ENCODE measurements at places on chromosomes 16 and 17.

GRCh38 chr16:30063893-30064728 lies 1.4 kb upstream of the ALDOA start:
- peak; percentile 52 for DNase-seq

GRCh38 chr17:31327534-31328159 lies 6.2 kb upstream of the EVI2A start:
- peak; percentile 95 for DNase-seq

DNA sequence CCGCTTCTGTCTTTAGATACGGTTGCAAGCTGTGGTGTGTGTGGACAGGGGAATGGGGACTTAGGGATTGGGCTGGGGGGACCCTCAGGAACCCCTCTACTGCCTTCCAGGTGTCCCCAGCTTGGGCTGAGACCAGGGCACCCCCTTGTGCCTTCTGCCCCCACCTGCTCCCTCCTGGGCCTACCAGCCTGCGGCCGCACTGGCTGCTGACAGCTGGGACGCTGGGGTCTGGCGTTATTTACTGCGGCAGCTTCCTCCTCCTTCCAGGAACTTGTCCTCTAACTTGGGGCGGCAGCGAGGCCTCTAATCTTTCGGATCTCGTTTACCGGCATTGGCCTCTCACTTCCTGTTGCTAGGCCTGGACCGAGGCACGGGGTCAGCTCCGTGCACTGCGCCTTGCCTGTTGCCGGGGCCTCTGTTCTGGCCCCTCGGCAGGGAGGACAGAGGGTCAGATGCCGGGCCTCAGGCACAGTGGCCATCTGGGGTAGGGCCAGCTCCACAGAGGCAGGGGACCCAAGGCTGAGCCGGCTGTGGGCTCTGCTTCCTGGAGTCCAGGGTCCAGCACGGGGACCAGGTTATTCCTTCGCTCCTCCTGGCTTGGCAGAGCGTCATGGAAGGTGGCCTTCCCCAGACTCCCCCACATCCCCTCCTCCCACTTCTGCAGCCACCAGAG lies 31.8 kb downstream of the TMEM235 start:
- DNase-seq, result no peak

DNA sequence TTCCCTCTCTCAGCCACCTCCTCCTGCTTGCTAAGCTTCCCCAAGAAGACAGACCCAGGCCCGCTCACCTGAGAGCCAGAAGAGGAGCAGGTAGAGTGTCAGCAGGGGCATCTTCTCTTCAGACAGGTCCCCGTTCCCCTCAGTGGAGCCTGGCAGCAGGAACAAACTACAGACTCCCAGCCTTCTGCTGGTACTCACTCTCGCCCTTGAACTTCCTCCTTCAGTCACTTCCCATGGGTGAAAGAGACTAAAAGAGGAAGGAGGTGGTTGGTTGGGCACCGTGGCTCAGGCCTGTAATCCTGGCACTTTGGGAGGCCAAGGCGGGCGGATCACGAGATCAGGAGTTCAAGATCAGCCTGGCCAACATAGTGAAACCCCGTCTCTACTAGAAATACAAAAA lies at the start of gene CD300LF:
CD300LF (minus strand) TSS at position 168 of the 400 bp plus-strand sequence; CDS start at position 111, 57 bp downstream.
- no peak for DNase-seq

DNA sequence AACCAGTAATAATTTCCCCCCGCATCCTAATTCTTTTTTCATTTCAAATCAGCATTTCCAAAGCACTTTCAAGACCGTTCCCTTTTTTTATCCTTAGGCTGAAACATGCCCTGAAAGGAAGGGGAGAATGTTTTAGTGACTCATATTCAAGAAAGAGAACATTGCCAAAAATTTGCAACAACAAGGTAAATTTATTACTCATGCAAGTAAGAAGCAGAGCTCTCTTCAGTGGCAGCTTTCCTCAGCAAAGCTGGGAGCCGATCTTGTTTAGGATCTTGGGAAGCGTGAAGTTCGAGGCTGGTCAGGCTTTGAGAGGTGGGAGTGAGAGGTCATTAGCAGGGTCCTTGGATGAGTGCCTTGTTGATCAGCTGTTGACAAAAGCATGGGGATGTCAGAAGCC lies 129.5 kb downstream of the PRKCA start:
- peak; percentile 92 for DNase-seq

- DNase-seq, result no peak
These were observed 55.2 kb downstream of the GAN start for GRCh38 chr16:81369888-81370504.

DNA sequence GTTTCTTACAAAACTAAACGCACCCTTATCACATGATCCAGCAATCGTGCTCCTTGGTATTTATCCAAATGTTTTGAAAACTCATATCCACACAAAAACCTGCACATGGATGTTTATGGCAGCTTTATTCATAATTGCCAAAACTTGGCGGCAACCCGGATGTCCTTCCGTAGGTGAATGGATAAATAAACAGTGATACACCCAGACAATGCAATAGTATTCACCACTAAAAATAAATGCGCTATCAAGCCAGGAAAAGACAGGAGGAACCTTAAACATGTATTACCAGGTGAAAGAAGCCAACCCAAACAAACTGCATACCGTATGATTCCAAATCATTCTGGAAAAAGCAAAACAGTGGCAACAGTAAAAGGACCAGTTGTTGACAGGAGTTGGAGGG lies 10.0 kb downstream of the SPATA32 start:
- DNase-seq, result no peak

DNA sequence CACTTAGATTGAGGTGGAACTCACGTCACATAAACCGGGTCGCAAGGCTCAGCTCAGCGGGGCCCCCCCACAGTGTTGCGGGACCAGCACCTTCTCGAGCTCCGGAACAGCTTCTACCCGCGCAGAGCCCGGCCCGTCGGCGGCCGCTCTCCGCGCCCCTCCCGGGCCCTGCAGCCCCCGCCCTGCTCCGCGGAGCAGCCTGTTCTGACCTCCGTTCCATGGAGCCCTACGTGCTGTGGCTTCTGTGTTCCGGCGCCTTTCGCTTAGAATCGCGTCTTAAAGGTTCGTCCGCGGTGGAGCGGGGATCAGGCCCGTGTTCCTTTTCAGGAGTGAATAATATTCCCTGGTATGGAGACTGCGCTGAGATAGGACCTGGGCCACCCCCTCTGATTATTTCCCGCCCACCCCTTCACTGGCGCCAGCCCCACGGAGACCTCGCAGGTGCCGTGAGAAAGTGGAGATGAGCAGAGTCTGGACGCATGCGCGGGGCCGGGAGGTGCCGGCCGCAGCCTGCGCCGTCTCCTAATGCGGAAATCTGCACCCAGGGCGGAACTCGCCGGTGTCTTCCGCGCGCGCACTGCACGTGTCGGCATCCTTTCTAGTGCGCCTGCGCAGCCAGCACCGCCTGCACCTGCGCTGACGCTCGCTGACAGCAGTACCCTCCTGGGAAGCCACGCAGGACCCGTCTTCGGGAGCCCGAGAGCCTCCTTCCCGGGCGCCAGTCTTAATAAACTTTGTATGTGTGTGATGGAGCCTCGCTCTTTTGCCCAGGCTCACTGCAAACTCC lies 30.9 kb downstream of the ZNF778 start:
- no peak for DNase-seq

GRCh38 chr17:80755650-80756405 lies 211.2 kb downstream of the RPTOR start:
- no peak for DNase-seq

- no peak for DNase-seq
These were observed 10.0 kb downstream of the LDHD start for GRCh38 chr16:75106351-75107274.

- DNase-seq, result peak; percentile 89
These were observed 24.0 kb downstream of the LIMD2 start for GRCh38 chr17:63675607-63676546.

DNA sequence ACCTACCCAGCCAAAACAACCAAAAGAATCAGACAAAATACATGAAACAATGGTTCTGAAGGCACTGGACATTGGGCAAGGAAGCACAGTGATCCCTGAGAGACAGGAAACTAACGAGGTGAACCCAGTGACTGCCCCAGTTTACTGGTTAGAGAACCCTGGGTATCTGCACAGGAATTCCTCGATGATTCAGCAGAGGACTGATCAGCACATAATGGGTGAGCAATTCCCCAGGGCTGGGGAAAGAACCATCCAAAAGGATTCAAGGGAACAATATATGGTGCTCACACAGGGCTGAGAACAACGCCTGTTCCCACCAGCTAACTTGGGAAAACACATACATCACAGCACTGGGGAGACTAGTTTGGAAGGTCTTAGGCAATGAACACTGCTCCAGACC lies 167.2 kb downstream of the PARN start:
- no peak for DNase-seq

DNA sequence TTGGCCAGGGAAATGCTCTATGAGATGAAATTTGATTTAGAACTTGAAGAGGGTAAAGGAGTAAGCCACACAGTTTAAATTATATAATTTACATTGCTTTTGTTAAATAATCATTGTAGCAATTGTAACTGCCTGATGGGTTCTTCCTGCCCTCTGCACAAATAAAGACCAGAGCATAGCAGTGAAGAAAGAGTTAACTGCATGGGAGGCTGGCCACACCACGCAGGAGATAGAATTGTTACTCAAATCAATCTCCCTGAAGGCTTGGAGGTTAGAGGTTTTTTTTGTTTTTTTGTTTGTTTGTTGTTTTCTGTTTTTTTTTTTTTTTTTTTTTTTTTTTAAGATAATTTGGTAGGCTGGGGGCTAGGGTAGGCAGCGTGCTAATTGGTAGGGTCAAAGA lies 467.0 kb upstream of the GOT2 start:
- no peak for DNase-seq

DNA sequence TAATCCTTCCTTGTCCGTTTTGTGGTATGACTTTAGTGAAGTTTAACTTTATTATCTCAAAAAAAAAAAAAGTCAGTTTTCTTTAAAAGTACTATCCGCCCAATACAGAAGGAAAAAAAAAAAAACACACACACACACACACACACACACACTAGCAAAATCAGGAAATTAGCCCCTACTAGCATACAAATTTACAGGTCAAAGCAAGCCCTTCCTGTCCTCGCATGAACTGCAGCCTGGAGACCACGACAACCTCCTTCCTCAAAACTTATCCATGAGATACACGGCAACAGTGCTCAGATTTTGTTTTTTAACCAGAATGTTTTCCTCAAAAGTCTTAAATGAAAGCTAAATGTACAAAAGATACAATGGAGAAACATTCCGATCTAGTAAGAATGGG lies 16.2 kb downstream of the NCOR1 start:
- no peak for DNase-seq

GRCh38 chr17:57035971-57036481 lies 49.0 kb upstream of the AKAP1 start:
- DNase-seq, result no peak

DNA sequence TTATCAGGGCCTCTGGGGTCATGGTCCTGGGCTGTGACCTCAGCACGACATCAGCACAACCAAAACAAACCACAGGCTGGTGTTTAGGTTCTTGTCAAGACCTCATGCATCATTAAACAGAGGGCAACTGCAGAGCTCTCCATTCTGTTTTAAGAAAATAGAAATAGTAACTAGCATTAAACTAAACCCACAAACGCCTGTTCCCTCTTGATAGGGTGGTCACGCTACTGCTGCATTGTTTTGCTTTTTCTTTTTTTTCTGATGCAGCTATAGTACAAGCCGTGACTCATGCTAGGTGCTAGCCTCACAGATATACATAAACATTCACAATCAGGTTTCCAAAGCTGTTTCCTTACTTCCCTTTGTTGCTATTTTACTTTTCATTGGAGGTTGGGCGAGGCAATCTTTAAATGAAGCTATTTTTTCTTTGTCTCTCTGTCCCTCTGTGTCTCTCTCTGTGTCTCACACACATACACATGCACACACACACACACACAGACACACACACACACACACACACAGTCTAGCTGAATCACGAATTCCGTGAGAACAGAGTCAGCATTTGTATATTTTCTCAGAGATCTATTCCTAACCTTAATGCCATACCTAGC lies 310.3 kb downstream of the CDH13 start:
- DNase-seq, result peak; percentile 85

DNA sequence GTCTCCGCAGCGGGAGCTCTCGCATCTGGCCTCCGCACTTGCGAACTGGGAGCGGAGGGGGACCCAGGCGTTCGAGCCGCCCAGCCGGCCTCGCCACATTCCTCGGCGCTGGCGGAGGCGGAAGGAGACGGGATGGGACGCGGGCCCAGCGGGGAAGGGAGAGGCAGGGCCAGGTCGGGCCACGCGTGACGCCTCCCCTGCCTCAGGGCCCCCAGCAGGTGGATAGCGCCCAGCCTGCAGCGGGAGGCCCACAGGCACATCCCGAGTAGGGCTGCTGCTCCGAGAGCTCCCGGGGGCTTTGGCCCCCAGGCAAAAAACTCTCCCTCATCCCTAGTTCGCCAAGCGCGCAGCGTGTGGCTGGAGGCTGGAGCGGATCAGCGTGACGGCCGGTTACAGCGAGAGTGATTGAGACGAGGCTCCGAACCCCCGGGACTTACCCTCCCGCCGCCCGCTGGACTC lies 800 bp downstream of the PLEKHH3 start:
- DNase-seq, result peak; percentile 50

DNA sequence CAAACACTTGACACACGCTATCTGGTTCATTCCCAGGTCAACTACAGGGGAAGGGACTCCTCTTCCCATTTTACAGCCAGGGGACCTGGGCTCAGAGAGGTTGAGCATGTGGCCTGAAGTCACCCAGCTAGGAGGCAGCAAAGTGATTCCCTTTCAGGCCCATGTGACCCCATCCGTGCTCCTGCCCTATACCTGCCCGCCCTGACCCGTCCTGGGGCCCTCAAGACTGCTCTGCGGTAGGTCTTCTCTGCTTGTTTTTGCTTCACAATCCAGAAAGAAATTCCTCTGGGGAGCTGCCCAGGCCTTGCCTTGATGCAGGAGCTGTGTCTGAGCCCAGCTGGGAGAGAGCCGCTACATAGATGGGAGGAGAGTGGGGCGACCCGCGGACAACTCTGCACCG lies 161.4 kb downstream of the SDK2 start:
- DNase-seq, result no peak

- DNase-seq, result no peak
These were observed 6.3 kb downstream of the IGSF6 start for GRCh38 chr16:21646091-21646490.

GRCh38 chr17:19386974-19387920 lies at the start of gene MFAP4:
TSS of gene MFAP4 (minus strand) at chr17:19387190. CDS start at chr17:19387155, 35 bp downstream.
- DNase-seq, result peak; percentile 90

DNA sequence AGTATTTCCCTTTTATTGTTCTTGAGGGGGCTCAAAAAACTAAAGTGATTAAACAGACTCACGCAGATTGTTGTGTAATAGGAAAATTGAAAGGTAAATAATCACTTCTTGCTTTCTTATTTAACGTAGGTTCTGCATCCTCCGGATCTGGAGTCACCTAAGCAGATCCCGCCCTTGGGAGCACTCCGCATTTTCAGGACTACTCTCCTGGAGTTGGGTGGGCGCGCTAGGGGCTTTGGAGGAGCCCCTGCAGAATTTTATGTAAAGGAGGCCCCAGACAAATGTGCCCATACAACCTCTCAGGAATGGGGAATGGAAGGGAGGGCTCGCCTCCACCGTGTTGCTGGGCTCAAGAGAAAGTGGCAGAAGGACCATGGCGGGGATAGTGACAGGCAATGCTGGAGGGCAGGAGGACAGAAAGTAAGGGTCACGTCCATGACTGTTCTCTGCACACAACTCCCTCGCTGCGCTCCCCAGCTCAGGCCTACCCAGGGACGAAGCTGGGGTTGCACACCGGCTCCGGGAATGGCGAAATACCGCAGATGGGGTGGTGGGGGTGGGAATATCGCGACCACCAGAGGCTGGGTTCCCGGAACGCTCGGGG lies 8.3 kb downstream of the MT2A start:
- no peak for DNase-seq

GRCh38 chr17:60525328-60525684 lies 736 bp downstream of the APPBP2 start:
- peak; percentile 14 for DNase-seq

GRCh38 chr17:21815352-21816063 lies 123.2 kb downstream of the KCNJ18 start:
- DNase-seq, result no peak
